ENCODE measurements at places on chromosomes 11 and 22.

- DNase-seq = no peak
These were observed 238.0 kb upstream of the NARS2 start for GRCh38 chr11:78812513-78813293.

- DNase-seq = no peak
These were observed 437.8 kb upstream of the CADM1 start for GRCh38 chr11:115942011-115942410.

GRCh38 chr11:37689951-37690350 lies 1091.9 kb upstream of the RAG2 start:
- DNase-seq = no peak

DNA sequence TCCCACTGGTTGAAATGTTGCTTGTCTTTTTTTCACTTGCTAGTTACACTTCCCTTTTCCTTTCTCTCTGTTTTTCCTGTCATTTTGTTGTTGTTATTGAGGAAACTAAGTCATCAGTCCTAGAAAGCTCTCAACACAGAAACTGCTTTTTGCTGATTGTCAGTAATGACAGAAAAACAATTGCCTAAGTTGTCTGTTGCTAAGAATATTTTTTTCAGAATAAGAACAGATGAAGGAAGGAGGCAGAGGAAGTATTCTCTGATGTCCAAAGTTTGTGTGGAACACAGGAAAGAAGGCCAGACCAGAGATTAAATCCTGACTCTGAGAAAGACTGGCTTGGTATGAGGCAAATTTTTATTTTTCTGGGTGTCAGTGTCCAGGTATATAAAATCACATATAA lies 163.3 kb downstream of the CASP12 start:
- no peak for DNase-seq

- DNase-seq = no peak
These were observed 16.0 kb downstream of the CDC45 start for GRCh38 chr22:19495562-19496323.

DNA sequence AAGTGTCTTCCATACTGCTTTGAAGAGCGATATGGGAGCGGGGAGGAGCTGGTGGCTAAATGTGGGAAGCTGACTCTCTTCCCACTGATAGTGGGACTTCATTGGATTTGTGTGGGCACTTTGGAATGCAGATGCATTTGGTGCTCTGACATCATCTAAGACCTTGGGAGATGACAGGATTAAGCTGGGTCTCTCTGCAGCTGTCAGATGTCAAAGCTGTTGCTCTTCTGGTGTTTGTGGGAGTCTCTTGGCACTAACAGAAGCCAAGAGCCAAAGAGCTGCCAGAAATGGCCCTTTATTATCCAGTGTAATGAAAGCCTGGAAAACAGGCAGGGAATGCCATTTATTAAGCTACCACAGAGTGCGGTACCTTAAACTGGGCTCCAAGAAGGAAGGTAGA lies 20.6 kb downstream of the GRAMD1B start:
- DNase-seq = no peak

- DNase-seq = no peak
These were observed 906 bp downstream of the CCDC90B start for GRCh38 chr11:83285151-83285770.

- peak; percentile 20 for DNase-seq
These were observed 111.2 kb downstream of the MRTFA start for GRCh38 chr22:40525250-40525884.

- DNase-seq = no peak
These were observed 229.1 kb upstream of the CARD18 start for GRCh38 chr11:105368711-105369110.

DNA sequence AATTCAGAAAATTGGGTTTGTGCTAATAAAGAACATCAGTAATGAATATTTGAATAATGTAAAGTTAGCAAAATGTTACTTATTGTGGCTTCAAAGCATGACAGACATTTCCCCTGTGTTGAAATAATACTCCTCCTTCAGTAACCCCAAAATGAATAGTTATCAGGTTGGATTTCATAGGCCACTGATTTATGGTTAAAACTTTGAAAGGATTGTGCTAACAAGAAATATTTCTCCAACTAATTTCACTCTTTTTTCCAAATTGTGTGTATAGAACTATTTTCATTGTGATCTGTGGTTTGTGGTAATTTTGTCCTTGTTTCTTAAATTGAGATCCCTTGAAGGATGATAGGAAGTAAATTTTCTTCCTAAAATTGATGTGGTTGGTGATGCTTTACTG lies 7.9 kb downstream of the DDX10 start:
- DNase-seq = no peak

DNA sequence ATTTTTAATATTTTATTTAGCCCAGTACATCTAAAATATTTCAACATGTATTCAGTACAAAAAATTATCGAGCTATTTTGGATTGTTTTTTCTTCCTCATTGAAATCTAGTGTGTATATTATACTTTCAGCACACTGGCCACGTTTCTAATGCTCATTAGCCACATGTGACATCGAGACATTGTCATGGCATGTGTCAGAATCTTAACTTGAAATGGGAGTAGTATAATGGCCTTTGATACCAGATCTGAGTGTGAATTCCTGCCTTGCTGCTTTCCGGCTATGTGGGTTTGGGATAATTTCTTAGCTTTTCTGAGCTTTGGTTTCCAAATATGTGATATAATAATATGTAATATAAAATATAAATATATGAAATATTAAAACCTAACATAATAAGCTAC lies 54.3 kb downstream of the BCL2L13 start:
- DNase-seq = no peak

DNA sequence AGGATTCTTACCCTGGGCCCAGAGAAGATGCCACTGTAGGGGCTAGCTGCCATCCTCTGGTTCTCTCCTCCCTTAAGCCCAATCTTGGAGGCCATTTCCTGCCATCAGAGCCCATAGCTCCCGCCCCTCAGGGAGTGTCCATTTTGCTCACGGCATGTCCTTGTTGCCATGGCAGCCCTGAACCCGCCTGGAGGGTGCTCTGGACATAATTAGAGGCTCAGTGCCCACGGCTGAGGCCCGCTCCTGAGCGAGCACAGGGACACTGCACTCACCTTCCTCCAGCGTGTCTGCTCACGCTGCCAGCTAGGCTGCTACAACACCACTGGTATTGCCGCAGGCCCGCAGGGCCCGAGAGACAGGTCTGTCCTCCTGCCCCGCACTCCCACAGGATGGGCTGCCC lies 11.1 kb upstream of the SUSD2 start:
- no peak for DNase-seq

DNA sequence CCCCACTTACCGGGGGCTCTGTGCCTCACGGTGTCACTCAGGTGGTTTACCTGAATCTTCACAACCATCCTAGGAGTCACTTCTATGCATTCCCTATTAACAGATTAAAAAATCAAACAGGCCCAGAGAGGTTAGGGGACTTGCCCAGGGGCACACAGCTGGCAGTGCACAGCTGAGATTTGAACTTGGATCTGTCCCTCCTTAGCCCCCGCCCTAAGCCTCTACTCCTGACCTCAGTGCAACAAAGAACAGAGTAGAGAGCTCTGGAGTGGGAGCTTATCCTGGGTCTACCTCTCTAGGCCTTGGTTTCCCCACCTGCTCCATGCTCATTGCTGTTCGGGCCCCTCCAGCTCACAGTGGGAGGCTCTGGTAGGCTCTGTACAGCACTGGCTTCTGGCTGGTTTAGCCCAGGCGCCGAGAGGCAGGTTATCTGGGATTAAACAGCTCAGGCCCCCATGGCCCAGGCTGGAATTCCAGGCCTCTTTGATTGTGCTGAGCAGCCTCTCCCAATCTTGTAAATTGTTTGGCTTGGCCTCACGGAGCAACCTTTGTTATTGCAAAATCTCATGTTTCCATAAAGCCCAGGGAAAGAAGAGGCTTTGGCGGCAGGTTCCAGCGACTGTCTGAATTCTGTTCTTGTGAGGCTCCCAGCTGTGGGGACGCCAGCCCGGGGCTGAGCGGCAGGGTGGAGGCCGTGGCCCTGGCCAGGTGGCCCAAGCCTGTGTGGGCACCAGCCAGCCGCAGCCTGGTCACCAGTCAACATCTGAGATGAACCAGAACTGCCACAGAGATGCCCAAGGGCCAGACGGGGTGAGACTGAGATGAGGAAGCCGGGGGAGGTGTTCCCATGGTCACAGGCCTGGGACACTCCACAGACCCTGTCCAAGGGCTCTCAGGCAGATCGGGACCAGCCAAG lies 28.9 kb upstream of the SHISAL1 start:
- DNase-seq = no peak

DNA sequence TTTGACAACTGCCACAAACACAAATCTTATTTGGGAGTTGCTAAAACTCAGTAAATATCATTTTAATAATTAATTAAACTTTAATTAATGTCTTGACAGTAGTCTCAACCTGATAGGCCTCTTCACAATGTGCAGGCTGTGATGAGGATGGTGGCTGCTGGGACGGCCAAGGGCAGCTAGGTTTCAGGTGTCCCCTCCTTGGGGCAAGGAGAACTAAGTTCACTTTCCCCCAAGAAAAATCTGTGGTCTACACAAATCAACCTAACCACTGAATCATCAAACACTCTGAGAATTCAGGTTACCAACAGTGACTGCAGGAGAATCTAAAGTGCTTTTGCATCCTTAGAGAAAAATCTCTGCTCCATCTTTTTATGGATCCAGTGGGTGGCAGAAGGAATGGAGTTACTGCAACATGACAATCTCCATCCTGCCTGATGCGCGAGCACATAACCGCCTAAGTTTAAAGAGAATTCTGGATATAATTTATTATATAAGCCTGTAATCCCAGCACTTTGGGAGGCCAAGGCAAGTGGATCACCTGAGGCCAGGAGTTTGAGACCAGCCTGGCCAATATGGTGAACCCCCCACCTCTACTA lies 289.7 kb downstream of the KIRREL3 start:
- DNase-seq = no peak

GRCh38 chr11:15539645-15540044 lies 424.9 kb downstream of the INSC start:
- no peak for DNase-seq

- DNase-seq = no peak
These were observed 65.5 kb downstream of the ME3 start for GRCh38 chr11:86606836-86607481.

- no peak for DNase-seq
These were observed 99.2 kb downstream of the PTPRJ start for GRCh38 chr11:48079596-48079995.
